ENCODE measurements at places on chromosomes 7 and 10.

- peak; percentile 84 for DNase-seq
Observed at GRCh38 chr10:124992462-124993344, 50.8 kb downstream of the ZRANB1 start.

DNA sequence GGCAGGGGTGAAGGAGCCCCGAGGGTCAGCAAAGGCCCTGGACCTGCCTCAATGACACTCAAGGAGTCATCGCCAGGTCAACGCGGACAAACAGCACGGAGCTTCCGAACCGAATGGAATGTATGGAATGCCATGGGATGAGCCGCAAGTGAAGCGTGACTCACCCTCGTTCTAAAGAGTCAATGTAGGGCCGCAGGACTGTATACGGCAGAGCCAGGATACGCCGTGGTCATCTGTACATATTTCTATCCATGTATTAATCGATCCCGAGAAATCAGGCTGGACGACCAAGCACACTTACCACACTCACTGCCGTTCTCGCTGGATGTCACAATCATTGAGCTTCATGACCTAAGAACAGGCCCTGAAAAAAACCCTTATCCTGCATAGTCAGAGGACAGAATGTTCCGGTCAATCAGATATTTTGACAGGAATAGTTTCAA, 4.3 kb downstream of the SNX8 start:
- DNase-seq = no peak

- no peak for DNase-seq
Observed at GRCh38 chr10:43027331-43027955, 49.4 kb upstream of the RET start.

DNA sequence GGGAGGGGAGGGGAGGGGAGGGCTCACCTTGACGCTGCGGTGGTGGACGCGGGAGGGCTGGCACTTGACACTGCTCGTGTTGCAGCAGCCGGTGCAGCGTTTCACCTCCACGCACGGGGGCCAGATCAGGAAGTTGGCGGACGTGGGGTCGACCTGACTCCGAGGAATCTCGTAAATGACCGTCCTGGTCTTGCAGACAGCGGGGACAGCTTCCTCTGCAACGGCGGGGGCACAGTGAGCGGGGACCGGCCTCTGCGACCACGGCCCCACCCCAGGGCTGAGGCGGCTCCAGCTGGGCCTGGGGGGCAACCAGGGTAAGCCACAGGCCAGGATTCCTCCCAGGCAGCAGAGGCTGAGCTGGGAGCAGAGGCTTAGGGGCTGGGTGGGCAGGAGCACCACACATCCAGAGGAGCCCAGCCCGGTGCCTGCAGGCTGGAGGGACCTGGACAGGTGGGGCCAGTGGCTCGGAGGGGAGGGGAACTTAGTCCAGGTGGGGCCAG, 8.8 kb downstream of the PDGFA start:
- no peak for DNase-seq

- DNase-seq = no peak
Observed at GRCh38 chr10:69828144-69828870, 26.6 kb downstream of the COL13A1 start.

- no peak for DNase-seq
Observed at GRCh38 chr10:113179265-113179664, 229.2 kb downstream of the TCF7L2 start.

DNA sequence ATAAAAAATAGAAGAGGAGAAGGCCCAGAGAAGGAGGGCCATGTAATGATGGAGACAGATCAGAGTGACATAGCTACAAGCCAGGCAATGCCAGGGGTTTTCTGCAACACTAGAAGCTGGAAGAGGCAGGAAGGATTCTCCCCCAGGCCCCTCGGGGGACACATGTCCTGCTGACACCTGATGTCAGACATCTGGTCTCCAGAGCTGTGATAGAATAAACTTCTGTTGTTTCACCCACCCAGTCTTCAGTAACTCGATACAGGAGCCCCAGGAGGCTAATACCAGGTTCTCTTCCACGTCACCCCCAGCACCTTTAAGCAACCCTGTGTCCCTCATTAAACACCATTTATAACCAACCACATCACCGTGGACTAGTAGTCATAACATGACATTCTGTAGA, 94.9 kb downstream of the TMEM130 start:
- no peak for DNase-seq

DNA sequence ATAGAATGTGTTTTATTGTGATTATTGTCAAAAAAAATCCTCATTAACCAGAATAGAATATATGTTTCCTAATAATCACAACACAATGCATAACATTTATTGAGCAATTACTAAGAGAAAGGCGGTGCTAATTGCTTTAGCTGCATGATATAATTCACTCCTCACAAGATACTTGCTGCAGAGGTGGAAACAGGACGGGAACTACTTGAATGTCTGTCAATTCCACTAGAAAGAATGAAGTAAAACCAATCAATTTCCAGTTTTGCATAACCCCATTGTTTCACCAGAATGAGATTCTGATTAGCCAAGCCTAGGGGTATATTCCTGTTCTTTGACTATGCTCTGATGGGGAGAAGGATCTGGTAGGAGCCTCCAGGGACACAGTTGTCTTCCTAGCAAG, 239.1 kb upstream of the NRP1 start:
- no peak for DNase-seq

- DNase-seq = no peak
Observed at GRCh38 chr7:103691291-103691690, 245.3 kb upstream of the SLC26A5 start.

DNA sequence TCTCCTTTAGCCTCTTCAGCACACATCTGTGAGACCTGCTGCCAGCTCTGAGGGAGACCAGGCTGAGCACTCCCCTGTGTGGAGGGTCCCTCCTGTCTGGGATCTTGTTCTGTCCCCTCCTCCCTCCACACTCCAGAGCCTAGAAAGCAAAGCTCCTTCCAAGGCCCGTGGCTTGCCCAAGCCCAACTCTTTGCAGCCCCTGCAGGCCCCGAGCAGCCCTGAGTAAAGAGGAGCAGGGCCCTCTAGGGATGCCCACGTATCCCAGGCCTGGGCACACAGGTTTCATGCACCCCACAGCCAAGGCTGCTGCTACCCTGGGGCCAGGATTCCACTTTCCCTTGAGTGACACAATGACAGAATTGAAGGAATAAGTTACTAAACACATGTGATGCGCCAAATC, 24.0 kb downstream of the COBL start:
- DNase-seq = no peak

DNA sequence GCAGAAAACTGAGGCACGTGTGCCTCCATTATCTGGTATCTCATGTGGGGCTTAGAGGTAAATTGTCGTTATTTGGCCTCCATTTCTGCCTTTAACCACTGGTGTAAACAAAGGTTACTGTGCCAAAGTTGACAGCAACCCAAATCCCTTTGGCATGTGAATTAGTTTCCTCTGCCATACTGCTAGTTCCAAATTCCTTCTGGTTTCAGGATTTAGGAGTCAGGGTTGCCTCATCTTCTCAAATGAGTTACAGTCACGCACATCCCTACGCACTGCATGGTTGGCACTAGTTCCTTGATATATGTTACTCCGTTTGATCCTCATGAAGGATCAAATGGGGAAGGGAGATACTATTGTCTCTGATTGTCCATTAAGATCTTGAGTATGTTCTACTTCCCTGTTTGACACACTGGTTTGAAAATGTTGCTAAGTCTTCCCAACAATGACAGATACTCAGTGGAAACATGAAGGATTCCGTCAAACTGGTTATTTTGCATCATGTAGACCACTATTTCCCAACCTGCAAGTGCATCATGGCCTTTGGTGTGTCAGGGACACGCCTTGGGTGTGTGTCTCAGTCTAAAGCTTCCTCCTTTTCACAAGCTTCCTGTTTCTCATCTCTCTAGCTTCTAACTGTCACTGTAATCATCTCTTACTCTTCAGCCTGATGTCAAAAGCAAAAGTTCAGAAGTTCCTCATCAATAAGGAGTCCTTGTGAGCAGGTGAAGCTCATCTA, at the start of gene LIPN:
Gene LIPN, plus strand, starts transcription at position 655 of the 736 bp plus-strand sequence. CDS start 1,386 bp downstream, outside the sequence.
- DNase-seq = peak; percentile 43

DNA sequence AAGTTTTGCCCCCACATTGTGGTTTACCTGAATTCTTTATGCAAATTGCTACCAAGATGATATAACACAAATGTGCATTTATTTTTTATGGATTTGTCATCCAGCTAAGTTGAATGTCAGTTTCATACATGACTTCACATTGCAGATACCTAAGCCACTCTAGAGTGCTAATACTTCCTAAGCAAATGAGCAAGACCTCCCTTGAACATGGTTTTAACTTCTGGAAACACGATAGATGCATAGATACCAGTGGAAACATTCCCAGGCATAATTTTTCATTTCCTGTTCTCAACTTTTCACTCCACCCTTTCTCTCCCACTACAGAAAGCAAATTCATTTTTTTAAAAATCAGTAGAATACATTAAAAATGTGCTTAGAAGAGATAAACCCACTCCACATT, 20.3 kb downstream of the GOT1 start:
- no peak for DNase-seq

DNA sequence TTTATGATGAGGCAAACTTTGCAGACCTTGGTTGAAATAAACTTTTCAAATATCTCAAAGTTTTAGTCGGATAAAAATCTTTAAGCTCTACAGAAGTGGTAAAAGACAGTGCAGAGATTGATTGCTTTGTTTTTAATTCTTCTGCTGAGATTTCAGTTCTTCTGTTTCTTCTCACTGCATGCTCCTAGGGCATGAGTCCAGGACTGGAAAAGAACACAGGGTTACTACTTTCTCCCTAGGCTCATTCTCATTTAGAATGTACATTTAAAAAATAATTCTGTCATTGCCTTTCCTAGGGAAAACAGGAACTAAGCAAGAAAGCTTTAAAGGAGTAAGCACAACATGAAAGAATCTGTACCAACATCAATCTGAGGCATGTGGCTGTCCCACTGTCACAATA, 256.7 kb upstream of the DGKB start:
- DNase-seq = no peak

- no peak for DNase-seq
Observed at GRCh38 chr7:82677493-82677892, 233.9 kb upstream of the CACNA2D1 start.

DNA sequence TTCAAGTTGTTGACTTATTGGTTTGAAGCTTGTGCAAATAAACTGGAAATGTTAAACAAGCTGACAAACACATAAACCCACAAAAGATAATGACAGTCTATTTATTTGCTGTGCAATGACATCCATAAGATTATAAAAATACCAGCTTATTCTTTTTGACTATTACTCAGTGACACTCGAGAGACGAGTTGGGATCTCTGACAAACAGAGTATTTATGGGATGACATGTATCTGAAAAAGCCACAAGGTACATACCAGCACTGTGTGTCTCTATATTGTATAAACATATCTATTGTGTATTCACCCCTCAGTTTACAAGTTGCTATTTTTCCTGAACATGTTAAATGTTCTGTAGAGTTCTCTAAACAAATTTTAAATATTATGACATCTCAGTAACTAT, 88.9 kb downstream of the CHRM2 start:
- no peak for DNase-seq

DNA sequence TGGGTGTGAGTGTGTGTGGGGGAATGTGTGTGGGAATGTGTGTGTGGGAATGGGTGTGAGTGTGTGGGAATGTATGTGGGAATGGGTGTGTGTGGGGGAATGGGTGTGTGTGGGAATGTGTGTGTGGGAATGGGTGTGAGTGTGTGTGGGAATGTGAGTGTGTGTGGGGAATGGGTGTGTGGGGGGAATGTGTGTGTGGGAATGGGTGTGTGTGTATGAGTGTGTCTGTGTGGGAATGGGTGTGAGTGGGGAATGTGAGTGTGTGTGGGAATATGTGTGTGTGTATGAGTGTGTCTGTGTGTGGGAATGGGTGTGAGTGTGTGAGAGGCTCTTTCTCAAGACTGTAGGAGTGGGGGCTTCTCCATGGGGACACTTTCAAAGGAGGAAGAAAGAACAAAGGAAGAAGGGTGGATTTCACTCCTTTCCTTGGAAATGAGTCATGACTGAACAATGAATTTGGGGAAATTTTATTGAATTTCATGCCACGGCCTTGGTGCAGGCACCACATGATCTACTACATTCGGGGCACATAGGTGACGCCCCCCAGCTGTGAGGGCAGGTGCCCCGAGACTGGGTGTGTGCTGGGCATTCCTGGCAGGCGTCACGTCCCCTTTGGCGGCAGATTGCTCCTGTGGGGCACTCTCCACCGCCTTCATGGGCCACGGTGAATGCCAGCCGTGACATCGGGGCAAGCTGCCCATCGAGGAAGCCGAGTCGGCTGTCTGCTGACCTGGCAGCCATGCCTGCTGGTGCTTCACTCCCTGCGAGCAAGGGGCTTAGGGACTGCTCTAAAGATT, 88.8 kb upstream of the INSIG1 start:
- DNase-seq = no peak

- DNase-seq = no peak
Observed at GRCh38 chr7:52540041-52540440, 495.4 kb upstream of the POM121L12 start.

DNA sequence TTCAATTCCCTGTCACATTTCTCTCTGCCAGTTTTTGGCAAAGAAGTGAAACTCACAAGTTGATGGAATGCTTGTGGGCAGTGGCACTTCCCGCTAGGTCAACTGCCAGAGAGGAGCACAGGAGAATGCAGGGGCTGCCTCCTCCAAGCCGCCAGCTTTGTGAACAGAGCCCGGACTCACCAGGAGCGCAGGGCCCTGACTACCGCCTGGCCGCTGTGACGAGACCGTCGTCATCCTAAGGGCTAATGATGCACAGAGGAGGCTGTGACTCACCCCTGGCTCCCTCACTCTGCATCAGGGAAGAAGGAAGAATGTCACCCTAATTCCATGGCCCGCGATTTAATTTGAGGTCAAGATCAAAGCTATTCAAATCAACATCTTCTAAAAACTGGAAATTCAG, 123.9 kb downstream of the TAX1BP1 start:
- no peak for DNase-seq

GRCh38 chr7:45703373-45703821, 129.2 kb downstream of the ADCY1 start:
- DNase-seq = no peak

- no peak for DNase-seq
Observed at GRCh38 chr10:97456034-97456685, 10.2 kb downstream of the ZDHHC16 start.

DNA sequence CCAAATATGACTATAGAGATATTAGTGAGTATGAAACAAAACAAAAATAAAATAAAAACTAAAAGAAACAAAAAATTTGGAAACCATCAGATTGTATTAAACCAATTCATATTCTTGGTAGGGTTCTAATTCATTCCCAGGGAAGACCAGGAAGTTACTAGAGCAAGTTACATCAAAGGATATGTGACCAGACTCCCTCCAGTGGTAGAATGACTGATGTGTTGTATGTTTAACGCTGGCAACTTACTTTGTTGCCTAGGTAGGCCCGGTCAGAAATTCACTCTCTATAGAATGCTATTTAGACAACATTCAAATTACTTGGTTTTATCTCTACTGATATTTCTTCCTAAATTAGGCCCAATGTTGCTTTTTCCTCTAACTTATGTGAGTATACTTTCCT, 5.2 kb downstream of the PHYHIPL start:
- peak; percentile 58 for DNase-seq

- DNase-seq = no peak
Observed at GRCh38 chr7:25522727-25523126, 294.4 kb upstream of the NPVF start.

Measured in Karpas-422 (cell line).